Inflammatory macrophage treated with lipopolysaccharide for 4 hours (primary cell): ENCODE measurements at places on chromosomes 7 and 10.

GRCh38 chr10:69229616-69229916 is 9.4 kb downstream of the HKDC1 start:
- DNase-seq: no peak

GRCh38 chr7:157977717-157978496 is 609.7 kb downstream of the PTPRN2 start:
- no peak for DNase-seq

DNA sequence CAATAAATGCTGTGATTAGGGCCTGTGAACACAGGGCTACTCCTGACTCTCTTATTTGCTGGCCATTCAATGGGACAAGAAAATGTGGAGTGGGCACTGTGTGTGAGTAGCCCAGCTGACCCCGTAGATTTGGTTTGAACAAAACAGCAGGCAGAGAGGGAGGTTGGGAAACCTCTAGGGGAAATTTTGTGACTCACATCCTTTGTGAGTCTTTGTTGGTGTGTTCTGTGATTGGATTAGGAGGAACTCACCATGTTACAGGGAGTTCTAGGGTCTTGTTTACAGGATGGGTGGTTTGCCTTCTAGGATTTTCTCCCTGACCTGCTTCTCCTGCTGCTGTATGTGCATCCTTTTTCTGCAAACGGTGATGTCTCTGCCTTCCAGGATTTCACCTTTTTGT is 128.3 kb upstream of the MKI67 start:
- DNase-seq: peak; percentile 40

DNA sequence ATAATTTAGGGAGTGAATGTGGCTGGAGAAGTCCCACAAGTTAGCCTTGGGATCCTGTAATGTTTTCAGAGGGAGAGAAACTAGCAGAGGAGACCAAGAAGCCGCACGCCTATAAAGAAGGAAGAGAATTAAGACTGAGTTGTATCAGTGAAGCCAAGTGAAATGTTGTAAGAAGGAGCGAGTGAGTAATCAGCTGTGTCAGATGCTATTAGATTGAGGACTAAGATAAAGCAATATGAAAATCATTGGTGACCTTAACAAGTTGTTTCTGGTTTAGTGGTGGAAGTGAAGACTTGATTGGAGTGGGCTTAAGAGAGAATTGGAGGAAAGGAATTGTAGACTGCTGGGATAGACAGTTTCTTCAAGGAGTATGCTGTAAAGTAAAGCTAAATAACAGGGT is 8.8 kb downstream of the CCSER2 start:
- peak; percentile 66 for DNase-seq

DNA sequence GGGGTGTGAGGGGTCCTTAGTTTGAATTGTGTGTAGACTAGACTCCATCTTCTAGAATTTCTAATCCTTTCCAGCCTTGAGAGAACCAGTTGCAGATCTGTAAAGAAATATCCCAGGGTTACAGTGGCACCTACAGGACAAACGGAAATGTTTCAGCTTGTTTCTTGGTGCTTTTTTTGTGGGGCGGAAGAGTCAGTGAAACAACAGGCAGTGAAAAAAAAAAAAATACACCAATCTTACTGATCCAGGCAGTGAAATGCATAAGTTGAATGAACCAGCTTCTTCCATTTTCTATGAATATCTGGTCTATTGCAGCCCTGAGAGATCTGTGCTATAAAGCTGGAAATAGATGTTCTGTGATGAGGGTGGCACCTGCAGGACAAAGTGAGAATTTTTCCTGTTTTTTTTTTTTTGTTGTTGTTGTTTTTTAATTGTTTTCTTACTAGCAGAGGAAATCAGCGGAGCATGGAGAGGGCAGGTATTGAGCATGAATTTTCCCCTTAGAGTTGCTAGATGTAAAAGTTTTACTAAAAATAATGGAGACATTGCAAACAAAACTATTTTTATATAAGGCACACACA is 81.9 kb upstream of the DYNC1I1 start:
- peak; percentile 32 for DNase-seq

DNA sequence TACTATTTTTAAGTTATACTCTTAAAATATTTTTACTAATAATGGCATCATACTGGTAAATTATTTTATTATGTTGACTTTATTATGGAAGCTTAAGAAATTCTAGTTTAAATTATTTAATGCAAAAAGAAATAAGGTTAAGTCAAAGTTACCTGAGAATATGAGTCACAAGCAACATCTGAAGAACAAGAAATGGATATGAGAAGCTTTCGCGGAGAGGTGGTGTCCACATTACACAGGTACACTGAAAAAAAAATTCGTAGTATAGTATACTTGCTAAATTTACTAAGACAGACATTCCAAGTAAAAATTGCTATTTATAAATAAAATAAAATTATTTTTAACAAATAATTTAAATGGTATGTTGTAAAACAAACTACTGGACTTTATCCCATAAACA is 143.8 kb downstream of the AVL9 start:
- DNase-seq: no peak

GRCh38 chr10:102656791-102657371 is 12.6 kb downstream of the TRIM8 start:
- no peak for DNase-seq

DNA sequence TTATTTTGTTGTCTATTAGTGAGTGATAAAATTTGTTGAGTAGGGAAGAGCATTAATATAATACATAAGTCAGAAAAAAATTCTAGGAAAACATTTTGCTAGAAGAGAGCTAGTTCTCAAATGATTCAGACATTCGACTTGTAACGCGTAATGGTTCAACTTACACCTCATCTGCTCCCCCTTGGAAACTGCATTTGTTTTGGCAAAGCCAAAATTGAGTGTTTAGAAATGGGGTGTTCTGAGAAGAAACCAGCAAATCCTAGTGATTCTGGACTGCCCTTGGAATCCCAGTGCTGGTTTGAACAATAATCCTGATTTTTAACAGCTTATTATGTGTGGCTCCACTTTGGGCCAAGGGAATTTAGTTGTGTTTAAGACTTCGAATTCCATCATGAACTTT is 475.7 kb downstream of the SUGCT start:
- no peak for DNase-seq

- no peak for DNase-seq
These were observed 11.1 kb downstream of the KCP start for GRCh38 chr7:128899392-128899791.

- DNase-seq: no peak
These were observed 141.4 kb upstream of the DGKB start for GRCh38 chr7:15043931-15044330.

DNA sequence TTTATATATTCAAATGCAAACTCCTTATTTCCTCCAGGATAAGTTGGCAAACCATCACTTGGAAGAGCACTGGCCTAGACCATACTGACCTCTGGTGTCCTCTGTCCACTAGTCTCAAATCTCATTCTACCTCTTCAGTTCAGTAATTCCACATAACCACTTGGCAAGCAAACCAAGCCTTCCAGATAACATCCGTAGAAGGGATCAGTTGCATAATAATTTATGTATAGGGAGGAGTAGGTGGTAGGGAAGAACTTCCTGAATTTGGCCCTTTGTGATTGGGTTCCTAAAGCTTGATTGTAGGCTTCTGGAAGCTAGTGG is 55.0 kb downstream of the WAC start:
- peak; percentile 37 for DNase-seq

DNA sequence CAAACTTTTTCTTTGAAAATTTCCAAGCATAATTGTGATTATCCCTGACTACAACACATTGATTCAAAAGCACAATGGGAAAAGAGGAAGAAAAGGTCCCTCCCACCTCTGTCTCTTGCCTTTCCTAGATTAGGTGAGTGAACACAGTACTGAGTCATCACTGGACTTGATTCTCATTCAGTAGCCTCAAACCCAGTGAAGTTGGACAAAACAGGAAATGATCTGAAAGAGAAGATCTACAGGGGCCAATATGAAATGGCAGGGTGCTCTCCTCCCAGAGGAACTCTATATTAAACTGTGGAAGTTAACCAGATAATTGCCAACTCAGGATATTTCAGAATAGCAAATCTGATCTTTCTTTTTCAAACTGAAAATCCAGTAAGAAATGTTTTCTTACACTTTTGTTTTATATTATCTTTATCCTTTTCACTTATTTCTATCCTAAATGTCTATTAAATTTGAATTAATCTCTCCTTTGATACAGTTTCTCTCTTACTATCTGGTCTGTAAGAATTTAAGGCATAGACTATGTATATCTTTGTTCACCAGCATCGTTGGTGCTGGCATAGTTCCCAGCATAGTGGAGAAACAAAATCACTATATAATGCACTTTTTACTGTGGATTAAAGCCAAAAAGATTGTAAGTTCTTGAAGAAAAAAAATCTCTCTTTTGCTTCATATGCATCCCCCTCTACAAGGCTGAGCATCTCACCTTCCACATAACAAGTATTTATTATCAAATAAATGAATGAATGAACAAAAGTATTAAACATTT is 41.4 kb upstream of the IKZF1 start:
- peak; percentile 58 for DNase-seq

DNA sequence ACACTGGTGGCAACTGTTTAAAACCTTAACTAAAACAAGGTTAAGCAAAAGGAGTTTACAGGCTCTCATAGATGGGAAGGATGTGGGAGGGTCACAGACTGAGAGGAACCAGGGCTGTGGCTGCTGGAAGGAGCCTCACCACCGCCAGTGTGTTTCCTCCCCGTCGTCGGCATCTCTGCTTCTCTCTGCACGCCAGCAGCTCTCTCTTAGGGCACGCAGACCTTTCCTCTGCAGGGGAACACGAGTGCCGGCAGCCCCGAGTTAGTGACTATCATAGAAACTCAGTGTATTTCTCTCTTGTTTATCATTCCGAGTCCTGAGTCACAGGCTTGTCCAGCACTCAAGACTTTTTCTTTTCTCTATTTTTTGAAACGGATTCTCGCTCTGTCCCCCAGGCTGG is 8.1 kb upstream of the SH2D4B start:
- DNase-seq: peak; percentile 44

DNA sequence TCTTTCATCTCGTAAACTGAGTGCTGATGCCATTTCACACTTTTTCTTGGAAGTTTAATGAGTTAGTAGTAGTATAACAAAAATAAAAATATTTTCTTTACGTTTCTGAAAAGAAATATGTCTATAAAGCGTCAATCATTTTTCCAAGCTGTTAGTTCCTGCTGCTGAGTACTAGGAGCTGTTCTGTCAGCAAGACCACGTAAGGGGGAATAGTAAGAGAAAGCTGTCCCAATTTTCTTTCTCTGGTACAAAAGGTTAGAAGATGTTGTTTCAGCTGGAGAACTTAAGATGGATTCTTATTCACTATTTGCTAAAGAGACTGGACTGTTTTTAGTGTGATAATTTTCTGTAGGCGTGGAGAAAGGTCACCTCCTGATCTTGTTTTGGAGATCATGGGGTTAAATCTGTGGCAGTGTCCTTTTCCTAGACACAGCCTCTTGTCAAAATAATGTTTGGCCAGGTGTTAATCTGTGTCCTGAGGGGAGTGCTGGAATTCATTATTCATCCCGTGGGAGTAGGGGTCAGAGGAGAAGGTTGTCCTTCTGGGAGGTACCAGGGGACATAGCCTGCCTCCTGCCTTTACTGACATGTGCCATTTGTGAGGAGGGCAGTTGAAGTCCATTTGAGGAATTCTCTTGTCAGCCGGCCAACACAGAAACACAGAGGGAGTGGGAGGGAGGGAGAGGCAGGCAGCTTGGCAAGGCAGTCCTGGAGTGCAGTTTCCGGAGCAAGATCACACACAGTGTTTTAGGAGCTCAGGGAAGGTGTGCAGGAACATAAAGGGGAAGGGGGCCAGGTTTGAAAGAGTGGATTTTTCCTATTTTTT is 368.7 kb downstream of the AUTS2 start:
- DNase-seq: no peak

DNA sequence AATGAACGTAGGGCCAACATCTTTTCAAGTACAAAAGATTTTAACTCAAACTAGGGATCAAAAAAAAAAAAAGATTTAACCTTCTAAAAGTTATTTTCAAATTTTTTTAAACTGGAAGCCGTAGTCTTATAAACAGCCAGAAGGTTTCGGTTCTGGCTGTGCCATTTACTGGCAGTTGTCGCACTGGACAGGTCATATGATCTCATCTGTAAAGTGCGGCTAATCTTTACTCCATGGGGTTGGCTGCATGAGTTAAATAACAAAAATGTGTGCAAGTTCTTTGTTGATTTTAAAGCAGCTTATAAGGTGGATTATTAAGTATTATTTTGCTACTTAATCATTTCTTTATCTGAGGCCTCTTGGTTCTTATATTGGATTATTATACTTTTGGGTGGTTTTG is 36.6 kb downstream of the TRUB1 start:
- no peak for DNase-seq

DNA sequence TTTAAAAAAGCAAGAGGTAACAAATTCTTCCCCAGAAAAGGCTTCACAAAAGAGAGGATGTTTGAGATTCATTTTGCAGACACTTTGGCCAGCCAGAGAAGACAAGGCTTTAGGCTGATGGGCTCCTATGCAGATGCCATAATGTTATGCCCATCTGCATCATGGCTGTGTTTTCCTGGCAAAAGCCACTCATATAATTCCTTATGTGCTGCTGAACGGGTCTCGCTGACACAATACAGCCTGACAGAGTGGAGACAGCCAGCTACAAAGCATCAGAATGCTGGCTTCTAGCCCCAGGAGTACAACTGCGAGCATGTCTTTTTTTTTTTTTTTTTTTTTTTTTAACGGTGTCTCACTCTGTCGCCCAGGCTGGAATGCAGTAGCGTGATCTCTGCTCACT is 1157.4 kb upstream of the AUTS2 start:
- DNase-seq: no peak

DNA sequence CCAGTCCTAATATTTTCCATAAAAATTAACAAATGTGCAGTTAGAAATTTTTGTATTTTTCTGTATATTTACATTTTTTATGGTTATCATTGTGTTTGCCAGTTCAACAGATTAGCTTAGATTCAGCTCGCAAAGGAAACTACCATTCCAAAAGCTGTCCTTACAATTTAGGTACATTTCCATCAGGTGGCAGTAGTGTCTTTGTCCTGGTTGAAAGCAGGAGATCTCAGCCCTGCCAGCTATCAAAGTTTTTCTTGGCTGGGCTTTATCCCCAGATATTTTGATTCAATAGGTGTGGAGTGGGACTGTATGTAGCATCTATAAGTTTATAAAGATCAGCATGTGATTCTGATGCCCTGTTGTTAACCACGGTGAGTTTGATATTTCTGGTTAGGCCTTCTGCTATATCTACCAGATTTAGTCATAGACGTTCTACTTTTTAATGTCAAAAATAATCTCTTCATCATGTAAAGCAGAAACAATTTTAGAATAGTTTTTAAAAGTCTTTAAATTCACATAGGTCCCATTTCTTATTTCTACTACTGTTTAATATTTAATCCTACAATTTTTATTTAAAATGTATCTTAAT is 15.5 kb upstream of the ICA1 start:
- peak; percentile 19 for DNase-seq

GRCh38 chr7:157944051-157944450 is 607.2 kb downstream of the DNAJB6 start:
- DNase-seq: no peak

DNA sequence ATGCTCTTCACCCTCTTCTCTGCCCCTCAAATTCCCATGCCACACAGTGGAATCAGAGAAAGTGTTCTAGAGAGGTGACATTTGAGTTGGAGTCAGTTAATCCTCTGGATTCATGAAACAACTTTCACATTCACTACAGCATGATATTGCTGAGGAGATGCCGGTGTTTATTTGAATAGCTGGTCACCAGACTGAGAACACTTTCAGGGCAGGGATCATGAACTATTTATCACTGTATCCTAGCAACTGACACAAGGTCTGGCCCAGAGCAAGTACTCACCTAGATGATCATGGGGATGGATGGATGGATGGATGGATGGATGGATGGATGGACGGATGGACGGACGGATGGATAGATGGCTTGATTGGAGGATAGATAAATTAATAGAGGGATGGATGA is 116.7 kb upstream of the ZMIZ1 start:
- no peak for DNase-seq

- no peak for DNase-seq
These were observed 19.4 kb upstream of the PAX2 start for GRCh38 chr10:100725869-100726426.

- no peak for DNase-seq
These were observed 274.3 kb upstream of the MKI67 start for GRCh38 chr10:128400564-128400963.
